ENCODE measurements at places on chromosomes 5 and 9. TPM values are rescaled to one million over a fixed set of nuclear protein-coding genes. Genes with fewer than 3 reads are reported as not detected.

The POU5F2 gene
- 0.37 TPM for polyA plus RNA-seq

The SURF4 gene
- polyA plus RNA-seq: 134 TPM

The BHMT gene
- not detected for polyA plus RNA-seq

The CORO2A gene
- polyA plus RNA-seq: 2.6 TPM

The FKTN gene
- 9.6 TPM for polyA plus RNA-seq

GRCh38 chr5:54753034-54753433, 232.4 kb downstream of the ESM1 start:
- peaks cover 27% of the 10 kb centered on the region for H3K4me1 ChIP-seq
- H3K4me3 ChIP-seq: peak overlapping the region; percentile 61

GRCh38 chr5:113264046-113264445, 170.7 kb downstream of the TSSK1B start:
- H3K4me1 ChIP-seq: no peaks in the 10 kb centered on the region
- H3K27ac ChIP-seq: no peak overlapping the region
- no peaks in the 10 kb centered on the region for H3K27me3 ChIP-seq
- no peaks in the 10 kb centered on the region for H3K36me3 ChIP-seq

GRCh38 chr5:102731693-102732092, 23.4 kb upstream of the PAM start:
- H3K36me3 ChIP-seq: no peaks in the 10 kb centered on the region
- no peak for DNase-seq
- H3K27me3 ChIP-seq: no peaks in the 10 kb centered on the region
- no peak overlapping the region for H3K4me3 ChIP-seq

- no peak overlapping the region for H3K4me3 ChIP-seq
- H3K36me3 ChIP-seq: no peaks in the 10 kb centered on the region
- no peak overlapping the region for H3K27ac ChIP-seq
- H3K4me1 ChIP-seq: no peaks in the 10 kb centered on the region
Observed at GRCh38 chr5:16542236-16542635, 74.6 kb downstream of the RETREG1 start.

DNA sequence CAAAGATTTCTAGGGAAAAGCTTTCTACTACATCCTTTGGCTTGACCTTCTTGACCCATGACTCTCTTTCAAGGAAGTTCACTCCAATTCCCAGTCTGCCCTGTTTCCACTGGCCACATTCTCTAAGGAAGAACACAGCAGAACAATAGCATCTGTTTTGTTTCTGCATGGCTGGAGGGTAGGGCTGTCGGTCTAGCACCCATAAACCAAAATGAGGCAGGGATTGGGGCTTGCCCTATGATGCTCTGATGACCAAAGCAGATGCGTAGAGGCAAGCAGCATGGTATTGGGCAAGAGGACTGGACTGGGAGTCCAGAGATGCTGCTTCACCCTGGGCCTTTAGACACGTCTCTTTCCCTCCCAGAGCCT, 24.1 kb downstream of the GOLGA2 start:
- H3K4me1 ChIP-seq: no peaks in the 10 kb centered on the region
- H3K36me3 ChIP-seq: no peaks in the 10 kb centered on the region
- no peak for DNase-seq
- H3K27ac ChIP-seq: no peak overlapping the region
- H3K4me3 ChIP-seq: no peak overlapping the region

- no peaks in the 10 kb centered on the region for H3K36me3 ChIP-seq
- H3K27ac ChIP-seq: no peak overlapping the region
- H3K4me1 ChIP-seq: no peaks in the 10 kb centered on the region
- H3K4me3 ChIP-seq: no peak overlapping the region
- no peak for DNase-seq
Observed at GRCh38 chr5:99129768-99130501, 201.1 kb upstream of the CHD1 start.

DNA sequence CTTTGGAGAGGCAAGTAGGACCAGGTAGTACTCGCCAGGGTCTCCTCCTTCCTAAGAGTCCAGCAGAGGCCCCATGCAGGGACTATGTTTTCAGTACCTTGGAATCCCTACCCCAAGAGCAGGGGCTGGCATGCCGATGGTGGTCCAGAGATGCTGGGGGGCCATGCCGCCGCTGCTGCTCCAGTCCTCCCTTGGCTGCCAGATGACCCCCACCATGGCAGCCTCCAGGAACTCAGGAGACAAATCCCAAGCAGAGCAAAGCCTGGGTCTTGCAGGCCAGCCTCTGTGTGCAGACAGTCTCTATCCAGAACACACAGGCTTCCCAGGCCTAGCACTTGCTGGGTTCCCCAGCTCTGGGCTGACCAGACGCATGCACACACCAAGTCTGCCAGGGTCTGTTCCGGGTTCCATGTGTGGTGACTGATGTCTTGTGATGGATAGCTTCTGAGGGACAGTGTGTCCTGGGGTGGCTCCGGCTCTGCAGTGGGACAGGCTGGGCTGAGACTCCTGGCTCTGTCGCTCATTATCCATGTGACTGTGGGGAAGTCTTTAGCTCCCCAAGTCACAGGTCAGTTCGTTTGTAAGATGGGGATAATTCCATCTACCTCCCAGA, 127.3 kb downstream of the CRB2 start:
- no peaks in the 10 kb centered on the region for H3K4me1 ChIP-seq
- H3K36me3 ChIP-seq: no peaks in the 10 kb centered on the region
- no peaks in the 10 kb centered on the region for H3K27me3 ChIP-seq
- H3K27ac ChIP-seq: no peak overlapping the region
- no peak for DNase-seq

GRCh38 chr9:122338994-122339393, 31.8 kb upstream of the PTGS1 start:
- DNase-seq: no peak
- H3K27me3 ChIP-seq: no peaks in the 10 kb centered on the region
- no peak overlapping the region for H3K27ac ChIP-seq
- H3K4me1 ChIP-seq: no peaks in the 10 kb centered on the region
- no peak overlapping the region for H3K4me3 ChIP-seq
- H3K36me3 ChIP-seq: no peaks in the 10 kb centered on the region
